ENCODE measurements at places on chromosomes 4 and X.

DNA sequence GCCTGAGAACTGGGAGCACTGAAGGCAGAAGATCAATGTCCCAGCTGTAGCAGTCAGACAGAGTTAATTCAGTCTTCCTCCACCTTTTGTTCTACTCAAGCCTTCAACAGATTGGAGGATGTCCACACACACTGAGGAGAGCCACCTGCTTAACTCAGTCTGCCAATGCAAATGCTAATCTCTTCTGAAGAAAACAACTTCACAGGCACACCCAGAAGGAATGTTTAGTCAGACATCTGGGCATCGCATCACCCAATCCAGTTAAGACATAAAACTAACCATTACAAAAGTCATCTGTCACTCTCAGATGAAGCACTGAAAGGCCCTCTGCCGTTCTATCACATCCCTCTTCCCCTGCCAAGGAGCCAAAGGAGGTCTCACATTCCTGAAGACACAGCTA is 173.7 kb downstream of the CENPC start:
- no peak for DNase-seq

DNA sequence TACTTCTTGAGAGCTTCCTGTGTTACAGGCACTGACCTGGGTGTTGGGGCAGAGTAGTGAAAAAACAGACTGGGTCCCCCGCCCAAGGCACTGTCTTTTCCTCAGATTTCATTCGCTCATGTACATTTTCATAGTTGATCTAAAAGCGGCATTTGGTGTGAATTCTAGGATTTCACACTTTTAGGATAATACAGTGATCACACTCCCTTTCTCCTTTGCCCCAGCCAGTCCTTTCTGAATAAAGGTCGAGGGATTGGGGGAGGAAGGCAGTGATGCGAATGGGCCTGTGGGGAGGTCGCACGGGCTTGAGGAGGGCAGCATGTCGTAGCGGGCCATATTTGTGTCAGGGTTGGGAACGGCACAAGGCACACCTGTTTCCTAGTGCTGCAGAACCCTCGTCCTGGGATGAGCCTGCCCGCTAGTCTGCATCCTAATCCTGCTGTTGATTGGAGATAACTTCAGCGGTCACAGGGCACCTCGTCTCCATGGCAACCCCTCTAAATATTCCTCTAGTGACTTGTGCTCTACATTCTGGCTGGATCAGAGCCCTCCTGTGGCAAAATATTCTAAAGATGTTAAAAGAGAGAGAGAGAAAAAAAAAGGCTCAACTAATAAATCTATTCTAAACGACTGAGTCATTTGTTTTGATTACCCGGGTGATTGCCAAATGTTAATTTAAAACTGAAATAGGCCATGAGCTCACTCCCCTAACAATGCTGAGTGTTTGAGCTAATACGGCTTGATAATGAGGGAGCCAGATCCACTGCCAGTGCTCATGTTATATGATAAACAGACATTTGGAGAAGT is 21.8 kb downstream of the FHL1 start:
- DNase-seq, result no peak

DNA sequence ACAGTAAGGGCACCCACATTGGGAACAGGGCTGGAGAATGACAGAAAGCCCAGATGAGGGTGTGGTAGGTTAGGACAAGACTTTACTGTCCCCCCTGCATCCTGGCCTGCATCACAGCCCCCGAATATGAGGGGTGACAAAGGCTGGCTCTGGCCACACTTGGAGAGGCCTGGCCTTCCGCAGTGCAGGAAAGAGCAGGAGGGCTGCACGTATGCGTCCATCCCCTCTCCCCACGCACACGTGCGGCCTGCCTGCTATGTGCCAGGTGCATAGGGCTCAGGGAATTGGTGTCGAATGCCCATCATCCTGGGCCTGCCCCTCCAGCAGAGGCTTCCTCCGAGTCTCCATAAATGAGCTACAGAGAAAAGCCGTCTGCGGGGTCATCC is 80.5 kb downstream of the ABLIM2 start:
- DNase-seq, result no peak

GRCh38 chr4:83114576-83114975 is at the start of gene PLAC8:
PLAC8 (minus strand) TSS chr4:83114729; CDS start chr4:83107921, 6,808 bp downstream.
- peak; percentile 72 for DNase-seq

GRCh38 chr4:139528377-139529005 is 27.5 kb downstream of the SETD7 start:
- peak; percentile 17 for DNase-seq

- no peak for DNase-seq
These were observed 680.0 kb downstream of the TRIML1 start for GRCh38 chr4:188819233-188819632.
